Fibroblast of skin of abdomen (primary cell): ENCODE measurements at places on chromosomes 4 and X.

DNA sequence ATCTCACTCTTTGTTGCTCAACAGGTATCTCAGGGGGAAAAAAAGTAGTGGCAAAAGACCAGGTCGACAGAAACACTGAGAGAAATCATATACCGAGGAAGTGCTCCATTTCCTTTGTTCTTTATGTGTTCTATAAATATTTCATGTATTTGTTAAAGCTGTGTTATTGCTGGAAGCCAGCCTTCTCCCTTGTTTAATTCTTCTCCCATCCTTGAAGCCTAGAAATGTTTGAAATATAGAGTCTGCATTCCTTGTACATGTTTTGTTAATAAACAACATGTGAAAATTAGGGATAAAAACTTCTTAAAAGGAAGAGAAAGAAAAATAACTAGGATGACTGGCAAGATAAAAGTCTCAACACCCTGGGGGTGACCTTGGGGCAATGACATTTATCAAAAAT is 186.2 kb downstream of the ANKRD50 start:
- DNase-seq: peak; percentile 20

- DNase-seq: no peak
Observed at GRCh38 chrX:41870719-41871151, 52.6 kb downstream of the CASK start.

GRCh38 chrX:25650216-25650820 is 487.8 kb upstream of the MAGEB18 start:
- no peak for DNase-seq

DNA sequence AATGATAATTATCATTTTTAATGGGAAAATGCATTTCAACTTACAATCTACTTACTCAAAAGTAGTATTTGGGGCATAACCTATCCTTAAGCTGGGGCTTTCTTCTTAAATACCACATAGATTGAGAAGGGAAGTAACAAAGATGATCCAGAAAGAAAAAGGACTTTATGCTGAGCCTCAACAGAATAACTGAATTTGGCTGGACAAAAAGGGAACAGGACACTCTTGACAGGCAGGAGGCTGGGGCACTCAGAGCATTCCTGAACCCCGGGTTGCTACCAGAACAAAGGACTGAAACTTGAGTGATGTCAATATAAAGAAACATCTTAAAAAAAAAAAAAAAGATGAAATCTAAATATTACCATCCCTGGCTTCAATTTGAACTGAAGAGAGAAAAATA is 23.9 kb downstream of the RELL1 start:
- DNase-seq: no peak

GRCh38 chrX:107448998-107449835 is at the start of gene FRMPD3:
TSS of gene FRMPD3 (plus strand) at chrX:107449652. CDS start at chrX:107526589, 76,937 bp downstream.
- DNase-seq: no peak

DNA sequence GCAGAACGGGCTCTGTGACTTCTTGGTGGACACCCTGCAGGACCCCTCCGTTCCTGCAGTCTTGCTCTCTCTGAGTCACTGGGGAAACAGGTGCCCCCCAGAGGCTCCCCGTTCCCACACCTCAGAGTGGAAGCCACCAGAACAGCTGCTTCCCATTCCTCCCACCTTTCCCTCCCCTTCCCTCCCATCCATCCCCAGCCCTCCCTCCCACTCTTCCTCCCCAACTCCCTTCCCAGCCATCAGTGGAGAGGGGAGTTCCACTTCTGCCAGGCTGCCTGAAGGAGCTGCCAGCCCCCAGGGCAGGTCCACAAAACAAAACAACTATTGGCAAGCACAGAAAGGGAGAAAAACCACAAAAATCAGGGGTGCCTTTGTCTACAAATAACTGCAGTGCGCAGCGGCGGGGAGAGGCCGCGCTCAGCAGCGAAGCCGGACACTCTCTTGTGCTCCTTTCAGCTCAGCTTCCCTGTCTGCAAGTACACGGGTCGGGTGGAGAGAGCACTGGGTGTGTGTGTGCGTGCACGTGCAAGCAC is 8.1 kb downstream of the SSR4 start:
- no peak for DNase-seq

- DNase-seq: peak; percentile 27
Observed at GRCh38 chr4:47106561-47106960, 75.2 kb downstream of the GABRB1 start.

GRCh38 chr4:116358633-116359222 is 726.6 kb downstream of the TRAM1L1 start:
- DNase-seq: peak; percentile 66

GRCh38 chr4:55424791-55425190 is 29.0 kb downstream of the TMEM165 start:
- DNase-seq: peak; percentile 35

GRCh38 chrX:134925551-134925950 is 65.2 kb upstream of the SMIM10 start:
- DNase-seq: no peak
